ENCODE measurements at places on chromosomes 5 and 9.
A peak's percentile ranks its signal among the peaks of the same experiment; 100 is the strongest.

DNA sequence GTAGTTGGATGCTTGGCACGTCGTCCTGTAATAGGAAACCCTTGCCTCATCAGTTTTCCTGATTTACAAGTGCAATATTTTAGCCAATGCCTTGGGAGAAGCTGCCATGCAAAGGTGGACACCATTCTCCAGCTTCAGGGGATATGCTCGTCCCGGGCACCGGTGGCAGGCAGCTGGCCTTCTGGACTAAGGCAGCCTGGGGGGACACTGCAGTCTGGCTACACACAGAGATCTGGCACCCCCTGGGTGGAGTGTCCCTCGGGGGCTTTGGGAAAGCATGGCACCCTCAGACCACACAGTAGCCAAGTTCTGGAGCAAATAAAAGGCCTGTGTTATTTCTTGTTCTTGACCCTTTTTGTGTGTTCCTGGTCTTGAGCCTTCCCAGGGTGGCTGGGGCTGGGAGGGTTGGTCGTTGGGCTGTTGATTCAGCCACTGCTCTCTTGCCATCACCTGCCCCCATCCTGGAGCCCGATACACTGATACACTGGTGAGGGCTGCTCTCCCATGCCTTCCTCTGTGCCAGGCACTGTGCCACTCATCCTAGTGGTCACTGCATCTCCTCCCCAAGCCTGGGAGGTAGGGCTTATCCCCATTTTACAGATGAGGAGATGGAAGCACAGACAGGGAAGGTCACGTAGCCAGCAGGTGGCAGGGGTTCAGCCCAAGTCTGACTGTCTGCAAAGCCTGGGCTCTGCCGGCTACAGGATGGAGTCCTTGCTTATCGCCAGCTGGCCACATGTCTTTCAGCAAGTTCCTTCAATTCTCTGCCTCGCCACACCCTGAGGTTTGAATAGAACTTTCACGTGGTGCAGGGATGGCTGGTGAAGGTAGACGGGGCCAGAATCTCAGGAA lies 134.1 kb downstream of the RGS3 start:
- no peak for DNase-seq

- no peak for DNase-seq
Measured at GRCh38 chr5:151688436-151688835, 1.7 kb upstream of the SPARC start.

DNA sequence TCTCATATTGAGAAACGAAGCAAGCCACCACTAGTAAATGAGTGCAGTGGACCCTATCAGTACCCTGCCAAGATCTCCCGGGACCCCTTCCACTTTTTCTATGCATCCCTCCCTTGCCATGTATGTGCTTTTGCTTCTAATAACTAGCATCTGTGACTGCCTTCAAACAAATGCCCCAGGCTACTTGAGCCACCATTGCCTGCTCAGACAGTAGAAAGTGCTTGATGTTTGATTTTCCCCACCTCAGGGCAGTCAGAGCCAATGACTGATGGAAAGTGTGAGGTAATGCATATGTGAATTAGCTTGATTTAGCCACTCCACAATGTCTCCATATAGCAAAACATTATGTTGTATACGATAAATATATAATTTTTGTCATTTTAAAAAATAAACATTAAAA lies 797.3 kb upstream of the ACO1 start:
- no peak for DNase-seq

DNA sequence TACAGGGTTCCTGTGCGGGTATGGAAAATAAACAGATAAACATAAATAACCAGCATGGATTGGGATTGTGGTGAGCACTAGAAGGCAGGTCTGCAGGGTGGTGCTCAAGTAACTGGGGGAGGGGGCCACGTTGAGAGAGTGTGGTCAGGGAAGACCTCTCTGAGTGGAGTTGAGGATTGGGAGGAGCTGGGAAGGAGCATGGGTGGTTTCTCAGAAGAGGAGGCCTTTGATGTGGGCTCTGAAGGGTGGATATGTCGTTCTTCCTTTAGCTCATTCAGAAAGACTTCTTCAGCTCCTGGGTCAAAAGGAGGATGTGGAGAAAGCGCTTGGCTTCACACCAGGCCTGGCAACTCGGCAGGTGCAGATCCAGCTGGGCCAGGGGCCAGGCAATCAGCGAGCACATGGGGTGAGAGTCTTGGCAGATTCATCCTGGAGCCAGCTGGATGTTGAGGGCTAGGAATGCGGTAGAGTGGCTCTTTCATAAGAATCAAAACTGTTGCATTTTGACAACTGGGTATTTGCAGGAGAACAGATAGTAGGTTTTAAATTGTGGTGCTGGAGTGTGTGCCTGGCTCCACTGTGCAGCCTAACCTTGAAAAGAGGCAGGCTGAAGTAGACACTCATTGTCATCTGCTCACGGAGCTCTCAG lies 71.7 kb downstream of the PCSK5 start:
- no peak for DNase-seq

DNA sequence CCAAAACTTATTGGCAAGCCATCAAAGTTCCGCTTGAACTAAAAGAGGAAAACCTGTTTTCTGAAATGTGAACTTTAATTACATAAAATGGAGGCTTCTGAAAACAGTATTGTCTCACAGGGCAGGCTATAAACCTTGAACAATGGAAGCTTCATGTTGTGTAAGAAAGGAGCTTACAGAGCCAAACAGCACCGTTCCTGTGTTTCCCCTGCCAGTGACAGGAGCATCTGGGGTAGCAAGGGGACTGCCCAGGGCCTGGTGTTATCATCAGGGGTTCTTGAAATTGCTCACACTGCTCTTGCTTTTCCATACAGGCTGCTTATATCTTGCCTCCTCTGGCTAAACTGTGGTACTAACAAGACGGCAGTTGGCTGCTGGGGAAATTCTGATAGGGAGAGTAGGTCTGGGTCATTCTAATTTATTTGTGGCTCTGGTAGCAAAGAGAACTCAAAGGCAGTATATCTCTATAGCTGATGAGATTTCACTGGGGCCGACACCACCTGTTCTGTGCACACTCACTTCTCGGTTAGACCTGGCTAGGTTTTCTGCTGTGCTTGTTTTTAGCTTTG lies 40.4 kb downstream of the BASP1 start:
- DNase-seq = no peak

DNA sequence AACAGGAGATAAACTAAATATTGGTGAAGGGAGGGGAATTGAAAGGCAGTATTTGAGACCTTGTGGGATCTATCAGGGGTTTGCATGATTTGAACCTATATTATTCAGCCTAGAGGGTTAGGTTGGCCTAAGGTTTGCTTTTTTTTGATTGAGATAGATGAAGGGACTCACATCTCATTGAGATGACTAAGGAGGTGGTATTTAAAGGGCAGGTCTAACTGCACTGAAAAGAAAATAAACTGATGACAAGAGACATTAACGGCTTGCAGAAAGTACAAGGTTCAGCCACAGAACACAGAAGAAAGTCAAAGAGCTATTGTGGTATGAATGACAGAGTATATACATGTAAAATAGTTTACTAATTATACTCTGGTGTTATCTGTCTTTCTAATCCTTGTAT lies 412.7 kb downstream of the CDH10 start:
- no peak for DNase-seq

DNA sequence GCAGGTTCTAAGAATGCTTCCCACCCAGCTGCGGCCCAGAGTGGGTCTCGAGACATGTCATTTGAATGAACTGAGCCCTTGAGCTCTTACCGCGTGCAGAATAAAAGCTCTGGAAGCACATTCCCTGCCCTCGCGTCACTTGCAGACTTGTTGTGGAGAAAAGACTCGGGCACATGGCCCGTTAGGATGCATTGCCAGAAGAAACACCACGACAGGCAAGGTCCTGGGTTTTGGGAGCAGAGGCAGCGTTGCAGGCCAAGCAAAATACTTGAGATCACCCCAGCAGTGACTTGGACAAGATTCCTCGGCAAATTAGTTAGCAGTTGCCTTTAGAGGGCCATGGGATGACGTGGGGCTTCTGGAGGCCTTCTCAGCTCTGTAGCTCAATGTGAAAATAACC lies 170.8 kb upstream of the MSX2 start:
- DNase-seq = no peak

DNA sequence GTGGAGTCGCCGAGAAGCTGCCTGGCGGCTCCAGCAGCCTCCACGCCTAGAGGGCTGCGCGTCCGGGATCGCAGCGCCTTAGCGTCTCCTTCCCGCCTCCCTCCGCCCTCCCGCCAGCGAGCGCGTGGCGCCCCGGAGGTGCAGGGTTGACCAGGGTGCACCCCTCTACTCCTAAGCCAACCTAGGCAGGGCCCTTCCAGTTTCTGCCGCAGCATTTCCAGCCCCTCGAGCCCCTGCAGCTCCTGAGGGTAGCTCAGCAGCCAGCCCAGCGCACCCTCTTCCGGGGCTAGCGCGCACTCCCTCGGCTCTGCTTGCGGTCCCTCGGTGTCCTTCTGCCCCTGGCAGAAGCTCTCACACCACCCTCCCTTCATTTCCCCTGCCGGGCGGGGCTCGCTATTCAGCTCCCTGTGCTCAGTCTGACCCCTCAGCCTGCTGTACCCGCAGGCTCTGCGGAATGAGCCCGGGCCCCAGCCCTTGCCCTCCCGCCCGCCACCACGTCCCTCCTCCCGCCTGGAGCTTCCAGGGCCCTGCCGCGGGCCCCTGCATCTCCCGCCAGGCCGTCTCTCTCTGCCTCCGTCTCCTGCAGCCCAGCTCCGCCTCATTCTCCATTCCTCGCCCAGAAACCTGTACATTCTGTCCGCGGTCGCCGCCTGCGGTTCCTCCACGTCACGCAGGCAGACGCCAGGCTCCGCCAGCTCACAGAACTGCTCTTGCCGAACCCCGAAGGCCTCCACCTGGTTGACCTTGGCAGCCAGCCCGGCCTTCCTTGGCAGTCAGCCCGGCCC lies 61.8 kb downstream of the SPATA31C2 start:
- DNase-seq = peak; percentile 30

GRCh38 chr9:108894225-108894997 lies 32.3 kb downstream of the ACTL7A start:
- DNase-seq = no peak

DNA sequence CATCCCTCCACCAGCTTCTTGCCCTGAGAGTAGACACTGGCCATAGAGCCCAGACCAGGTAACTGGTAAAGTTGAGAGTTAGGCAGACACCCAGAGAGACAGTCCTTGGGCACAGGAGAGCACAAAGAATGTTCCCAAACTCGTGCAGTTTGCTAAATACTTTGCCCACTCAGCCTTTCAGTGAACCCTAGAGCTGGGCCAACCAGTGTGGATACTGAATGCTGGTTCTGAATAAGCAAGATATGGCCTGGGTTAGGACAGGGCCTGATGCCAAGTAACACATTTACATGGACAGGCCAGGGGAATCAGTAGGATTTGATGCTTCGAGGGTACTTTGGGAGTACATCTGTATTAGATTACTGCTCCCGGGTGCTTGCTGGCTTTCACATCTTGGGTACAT lies 185.4 kb downstream of the SH3GL2 start:
- no peak for DNase-seq

- DNase-seq = no peak
Measured at GRCh38 chr9:16315720-16316119, 554.8 kb downstream of the BNC2 start.

GRCh38 chr9:83512621-83513020 lies 25.6 kb downstream of the FRMD3 start:
- no peak for DNase-seq

- no peak for DNase-seq
Measured at GRCh38 chr5:169248996-169249395, 51.9 kb downstream of the SLIT3 start.

DNA sequence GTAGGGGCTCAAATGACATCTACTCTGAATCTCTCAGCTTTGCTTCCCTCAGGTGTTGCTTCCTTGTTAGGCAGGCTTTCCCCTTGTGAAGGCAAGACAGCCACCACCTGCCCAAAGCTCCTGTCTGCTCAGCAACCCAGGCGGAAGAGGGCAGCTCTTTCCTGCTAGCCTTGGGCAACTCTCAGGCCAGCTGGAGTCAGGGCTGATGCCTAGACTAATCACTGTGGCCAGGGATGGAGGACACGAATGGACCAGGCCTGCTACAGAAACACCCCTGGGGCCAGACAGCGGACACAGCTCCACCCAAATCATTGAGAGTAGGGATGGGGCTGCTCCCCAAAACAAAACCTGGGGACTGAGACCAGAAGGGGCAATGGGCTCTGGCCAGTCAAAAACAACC lies 138.0 kb downstream of the MTX3 start:
- DNase-seq = no peak

DNA sequence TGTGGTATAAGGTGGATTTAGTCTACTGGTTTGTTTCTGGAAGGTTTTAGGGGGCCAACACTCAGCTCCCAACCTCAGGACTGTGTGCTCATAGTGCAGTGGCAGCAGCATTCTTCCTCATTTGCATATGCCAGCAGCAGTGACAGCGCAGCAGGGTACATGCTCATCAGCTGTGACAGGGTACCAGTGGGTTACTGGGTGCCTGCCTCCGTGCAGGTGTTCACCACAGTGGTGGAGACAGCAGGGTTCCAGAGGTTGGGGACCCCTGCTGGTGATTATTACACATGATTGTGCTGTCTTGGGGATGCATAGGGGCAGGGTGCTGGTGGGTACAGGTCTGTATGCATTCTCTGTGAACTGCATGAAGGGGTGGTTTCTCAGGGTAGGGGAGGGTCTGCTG lies 45.5 kb upstream of the IFNE start:
- no peak for DNase-seq

DNA sequence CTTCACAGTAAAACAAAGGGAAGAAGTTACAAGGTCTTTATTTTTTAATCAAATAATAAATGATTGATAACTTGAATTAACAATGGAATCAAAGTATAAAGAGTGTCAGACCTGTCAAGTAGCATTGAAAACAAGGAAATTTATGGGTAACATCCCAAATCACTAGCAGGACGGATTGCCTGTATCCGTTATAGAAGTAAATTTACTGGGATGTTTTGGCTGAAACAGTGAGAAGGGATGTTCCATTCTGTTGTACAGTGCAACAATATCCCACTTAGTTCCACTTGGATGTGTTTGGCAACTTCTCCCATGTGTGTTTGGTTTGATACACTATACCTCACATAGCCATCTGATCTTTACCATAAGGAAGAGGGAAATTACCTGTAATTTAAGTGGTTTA lies 421.0 kb upstream of the CHD1 start:
- no peak for DNase-seq

GRCh38 chr5:81007637-81008027 lies 47.5 kb downstream of the RASGRF2 start:
- DNase-seq = peak; percentile 41

DNA sequence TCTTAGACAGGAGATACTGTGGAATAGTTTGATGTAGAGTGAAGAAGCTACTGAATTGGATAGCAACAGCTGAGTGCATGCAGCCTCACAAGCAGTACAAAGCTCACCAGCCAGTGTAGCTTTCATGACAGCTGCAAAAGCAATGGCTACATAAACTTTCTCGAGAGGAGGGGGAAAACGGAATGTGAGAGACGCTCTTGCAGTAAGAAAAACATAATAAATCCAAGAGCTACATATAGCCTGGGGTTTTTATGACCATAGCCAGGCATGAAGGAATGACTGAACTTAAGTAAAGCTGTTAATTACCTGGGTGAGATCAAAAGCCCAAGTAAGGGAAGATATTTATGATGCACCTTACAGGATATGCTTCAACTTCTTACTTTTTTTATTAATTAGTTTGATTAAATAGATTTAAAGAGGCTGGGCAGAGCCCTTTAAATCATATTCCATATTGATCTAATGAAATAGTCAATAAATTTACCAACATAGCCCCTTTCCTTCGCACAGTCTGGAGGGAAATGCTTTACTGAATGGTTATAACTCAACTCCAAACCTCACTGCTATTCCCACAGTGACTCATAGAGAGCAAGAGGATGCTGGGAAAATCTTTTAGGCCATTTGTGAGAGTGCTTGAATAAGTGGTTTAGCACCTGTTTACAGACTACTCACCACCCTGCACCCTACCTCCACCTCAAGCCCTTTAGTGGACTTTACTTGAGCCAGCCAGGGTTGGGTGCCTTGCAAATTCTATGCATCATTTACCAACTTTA lies 407.2 kb upstream of the CLINT1 start:
- no peak for DNase-seq

- no peak for DNase-seq
Measured at GRCh38 chr9:99192786-99193465, 28.8 kb downstream of the ALG2 start.

All from stimulated activated CD4-positive, alpha-beta T cell treated with anti-CD3 and anti-CD28 coated beads, Interleukin-4, amount 100 ng/mL, for 24 hours (primary cell).